ENCODE measurements at places on chromosomes 1 and 21.

DNA sequence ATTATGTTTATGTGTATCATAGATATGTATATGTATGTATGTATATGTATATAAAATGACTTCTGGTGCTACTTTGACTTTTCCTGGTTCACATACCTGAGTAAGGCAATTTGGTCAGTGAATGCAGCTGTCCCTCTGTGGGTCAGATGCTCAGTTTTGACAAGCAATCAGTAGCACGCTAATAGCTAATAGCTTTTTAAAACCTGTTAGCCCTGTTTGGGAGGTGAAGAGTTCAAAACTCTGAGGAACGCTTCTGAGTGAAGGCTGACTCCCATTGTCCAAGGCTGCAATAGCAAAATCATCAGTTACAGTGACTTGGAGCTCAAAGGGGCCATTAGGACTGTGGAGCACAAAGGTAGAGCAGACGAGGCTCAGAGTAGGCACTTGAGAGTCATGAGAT is 67.2 kb downstream of the MARK1 start:
- no peak for DNase-seq

DNA sequence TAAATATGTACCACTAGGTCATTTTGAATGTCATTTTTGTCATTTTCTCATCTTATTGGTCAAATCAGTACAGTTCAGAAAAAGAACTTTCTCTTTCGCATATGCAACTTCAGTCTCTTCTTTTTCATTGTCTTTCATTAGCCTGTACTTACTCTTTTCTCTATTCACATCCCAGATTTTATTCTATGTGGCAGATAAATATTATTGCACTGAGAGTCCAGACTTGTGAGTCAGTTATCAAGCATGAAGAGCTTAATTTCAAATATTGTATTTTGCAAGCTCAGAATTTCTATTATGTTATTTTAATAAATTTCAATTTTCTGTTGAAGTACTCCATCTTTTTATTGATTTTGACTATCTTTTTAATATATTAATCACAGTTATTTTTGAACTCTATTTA is 105.2 kb upstream of the PALMD start:
- DNase-seq: no peak

DNA sequence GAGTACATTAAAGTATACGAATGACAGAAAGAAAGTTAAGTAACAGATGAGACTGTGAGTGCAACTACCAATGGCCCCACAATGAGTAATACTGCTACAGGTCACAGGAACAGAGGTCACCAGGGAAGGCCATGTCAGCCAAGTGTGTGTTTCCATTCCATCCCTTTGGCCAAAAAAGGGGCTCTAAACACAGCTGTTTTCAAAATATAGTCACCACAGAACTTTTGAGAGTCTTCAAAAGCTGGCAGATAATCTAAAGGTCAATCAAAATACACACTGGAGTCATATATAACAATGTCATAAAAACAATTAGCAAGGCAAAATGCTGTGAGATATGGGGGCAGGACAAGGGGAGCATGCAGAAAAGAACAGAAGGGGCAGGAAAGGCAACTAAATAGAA is 10.2 kb downstream of the USP24 start:
- no peak for DNase-seq

DNA sequence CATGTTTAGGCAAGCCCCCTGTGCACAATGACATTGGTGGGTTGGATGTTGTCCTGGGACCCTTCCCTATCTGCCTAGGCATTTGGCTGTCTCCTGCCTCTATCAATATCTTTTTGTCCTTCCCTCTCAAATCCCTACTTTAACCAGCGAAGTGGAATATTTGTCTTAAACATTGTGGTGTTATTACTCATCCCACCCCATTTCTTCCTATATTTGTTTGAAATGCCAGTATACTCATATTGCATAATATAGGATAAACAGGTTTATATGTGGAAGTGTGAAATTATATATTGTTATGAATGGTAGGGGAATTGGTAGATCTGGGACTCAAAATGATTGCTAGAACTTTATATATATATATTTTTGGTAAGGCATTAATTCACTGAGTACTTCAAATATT is 80.0 kb downstream of the ADGRL2 start:
- no peak for DNase-seq

GRCh38 chr1:200784576-200784975 is 45.9 kb downstream of the CAMSAP2 start:
- no peak for DNase-seq

- DNase-seq: no peak
Observed at GRCh38 chr21:16605597-16605996, 875.8 kb downstream of the USP25 start.

GRCh38 chr1:212457740-212458338 is 25.1 kb downstream of the NENF start:
- DNase-seq: peak; percentile 51

DNA sequence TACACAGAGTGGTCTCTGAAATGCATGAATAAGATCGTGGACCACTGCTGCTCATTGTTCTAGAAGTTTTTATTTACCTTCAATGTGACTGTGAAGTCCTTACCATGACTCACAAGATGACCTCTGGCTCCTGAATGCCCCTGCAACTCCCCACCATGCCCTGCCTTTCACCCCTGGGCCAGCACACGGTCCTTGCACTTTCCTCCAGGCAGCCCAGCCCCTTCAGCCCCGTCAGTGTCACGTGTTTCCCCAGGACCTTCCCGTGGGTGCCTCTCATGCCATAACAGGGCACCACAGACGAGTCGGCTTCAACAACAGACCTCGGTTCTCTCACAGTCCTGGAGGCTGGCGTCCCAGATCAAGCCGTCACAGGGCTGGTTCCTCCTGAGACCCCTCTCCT is 62.1 kb downstream of the B3GALT5 start:
- no peak for DNase-seq

- no peak for DNase-seq
Observed at GRCh38 chr1:41995441-41996130, 76.9 kb upstream of the HIVEP3 start.

GRCh38 chr1:72229893-72230292 is 52.4 kb downstream of the NEGR1 start:
- DNase-seq: no peak

DNA sequence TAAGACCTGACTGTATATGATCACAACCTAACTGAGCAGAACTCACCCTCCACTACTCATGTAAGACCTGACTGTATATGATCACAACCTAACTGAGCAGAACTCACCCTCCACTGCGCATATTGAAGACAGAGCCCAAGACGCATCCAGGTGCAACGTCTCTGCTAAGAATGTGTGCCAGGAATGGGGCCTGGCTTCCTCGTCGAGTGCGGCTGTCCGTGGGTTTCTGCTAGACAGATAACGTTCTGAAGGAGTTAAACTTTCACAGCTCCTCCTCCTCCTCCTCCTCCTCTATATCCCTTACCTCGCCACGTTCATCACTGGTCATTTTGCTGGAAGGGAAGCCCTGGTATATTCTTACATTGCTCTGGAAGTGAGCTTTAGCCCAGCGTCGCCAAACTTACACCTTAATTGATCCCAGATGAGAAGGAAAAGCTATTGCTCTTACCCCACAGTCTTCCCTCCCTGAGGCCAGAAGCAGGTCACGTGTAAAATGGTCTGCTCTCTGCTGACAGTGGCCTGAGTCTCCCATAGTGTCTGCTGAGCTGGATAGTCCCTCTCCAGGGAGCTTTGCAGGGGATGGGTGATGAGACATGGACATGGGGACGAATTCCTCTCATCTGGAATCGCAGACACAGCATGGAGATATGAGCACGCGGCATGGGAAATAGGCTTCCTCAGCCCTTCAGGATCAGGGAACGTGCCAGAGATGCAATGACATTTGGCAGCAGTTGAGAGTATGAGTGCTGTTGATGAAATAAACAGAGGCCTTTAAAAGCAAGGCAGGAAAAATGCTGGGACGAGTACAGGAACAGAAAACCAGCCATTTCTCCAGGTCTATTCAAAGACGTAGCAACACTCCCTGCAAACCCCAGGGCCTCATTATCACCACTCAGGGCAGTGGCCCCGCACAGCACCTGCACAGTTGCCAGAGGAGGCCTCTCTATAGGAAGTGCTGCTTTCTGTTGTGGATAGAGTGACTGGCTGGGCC is 528.1 kb downstream of the KIF26B start:
- DNase-seq: no peak

- DNase-seq: no peak
Observed at GRCh38 chr1:227793948-227794816, 21.3 kb upstream of the PRSS38 start.

DNA sequence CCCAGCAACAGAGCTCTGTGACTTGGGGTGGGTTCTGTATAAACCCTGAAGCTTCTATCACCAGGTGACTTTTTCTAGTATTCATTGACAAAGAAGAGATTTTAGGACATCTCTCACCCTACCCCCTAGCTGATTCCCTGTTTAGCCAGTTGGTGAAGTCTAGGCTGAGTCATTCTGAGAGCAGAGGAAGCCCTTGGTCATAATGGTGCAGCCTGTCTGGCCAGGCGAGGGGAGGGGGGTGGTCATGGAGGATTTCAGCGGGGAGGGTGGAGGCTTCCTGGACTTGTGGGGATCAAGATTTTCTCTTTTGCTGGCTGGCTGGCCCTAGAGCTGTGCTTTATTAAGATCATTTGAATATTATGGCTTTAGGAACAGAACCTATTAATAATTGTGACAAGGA is 262.6 kb downstream of the CAMTA1 start:
- no peak for DNase-seq

GRCh38 chr1:67558449-67559193 is 126.4 kb upstream of the GADD45A start:
- DNase-seq: no peak

DNA sequence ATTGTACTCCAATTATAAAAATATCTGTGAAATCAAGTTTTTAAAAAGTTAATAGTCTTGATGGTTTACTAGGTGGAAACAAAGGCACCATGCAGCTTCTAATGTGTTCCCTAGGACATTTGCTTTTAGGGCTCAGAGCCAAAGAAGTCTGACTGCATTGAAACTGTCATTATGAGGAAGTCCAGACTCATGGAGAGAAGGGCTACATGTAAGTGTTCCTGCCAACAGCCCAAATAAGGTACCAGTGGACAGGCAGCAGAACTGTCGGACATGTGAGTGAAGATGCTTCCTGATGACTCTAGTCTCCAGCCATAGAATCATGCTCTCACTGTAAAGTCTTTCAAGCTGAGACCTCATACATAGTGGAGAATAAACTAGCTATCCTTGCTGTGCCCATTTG is 287.6 kb downstream of the AKT3 start:
- no peak for DNase-seq

- no peak for DNase-seq
Observed at GRCh38 chr1:18009478-18009961, 98.1 kb upstream of the IGSF21 start.

- no peak for DNase-seq
Observed at GRCh38 chr1:89476072-89476471, 48.6 kb upstream of the LRRC8B start.

DNA sequence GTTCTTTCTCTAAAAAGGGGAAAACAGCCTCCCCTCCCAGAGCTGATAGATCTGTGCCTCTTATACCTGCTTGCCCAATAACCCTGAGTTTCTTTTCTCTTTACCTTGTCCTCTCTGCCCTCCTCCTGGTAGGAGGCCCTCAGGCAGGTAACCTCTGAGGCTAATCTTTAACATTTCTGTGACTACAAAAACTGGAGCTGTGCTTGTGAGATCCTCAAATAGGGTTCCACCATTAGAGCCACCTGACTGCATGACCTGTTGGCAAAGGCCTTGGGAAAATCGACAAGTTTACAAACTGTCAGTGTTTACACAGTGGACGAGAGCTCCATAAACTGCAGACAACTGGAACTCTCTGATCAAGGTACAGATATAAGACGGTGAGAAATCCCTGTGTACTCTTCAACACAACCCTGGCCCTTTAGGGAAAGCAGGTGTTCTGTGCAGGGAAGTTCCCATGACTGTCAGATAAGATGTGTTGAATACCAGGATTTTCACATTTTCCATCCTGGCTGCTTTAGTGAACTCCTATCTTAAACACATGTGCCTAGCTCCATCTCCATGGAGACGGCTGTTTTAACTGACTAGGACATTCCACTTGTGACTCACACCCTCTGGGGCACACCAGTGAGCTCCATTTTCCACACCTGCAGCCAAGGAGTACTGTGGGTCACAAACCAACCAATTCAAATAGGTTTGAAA is 38.3 kb downstream of the ECE1 start:
- DNase-seq: peak; percentile 34

DNA sequence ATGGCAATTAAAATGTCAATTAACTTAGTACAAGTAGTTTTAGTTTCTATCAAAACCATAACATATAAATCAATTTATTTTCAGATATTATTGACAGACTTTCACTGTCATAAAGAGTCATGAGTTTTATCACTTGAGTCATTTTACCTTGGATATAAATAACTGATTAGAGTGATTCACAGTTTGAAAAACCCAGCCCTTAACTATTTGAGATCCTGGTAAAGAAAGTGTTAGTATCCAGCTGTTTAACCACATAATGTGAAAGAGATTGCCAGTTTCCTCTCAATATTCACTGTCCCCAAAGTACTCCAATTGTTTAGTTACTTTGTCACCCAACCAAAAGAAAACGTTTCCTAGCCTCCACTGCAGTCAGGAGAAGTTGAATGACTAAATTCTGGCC is 91.3 kb downstream of the UCHL5 start:
- DNase-seq: no peak

DNA sequence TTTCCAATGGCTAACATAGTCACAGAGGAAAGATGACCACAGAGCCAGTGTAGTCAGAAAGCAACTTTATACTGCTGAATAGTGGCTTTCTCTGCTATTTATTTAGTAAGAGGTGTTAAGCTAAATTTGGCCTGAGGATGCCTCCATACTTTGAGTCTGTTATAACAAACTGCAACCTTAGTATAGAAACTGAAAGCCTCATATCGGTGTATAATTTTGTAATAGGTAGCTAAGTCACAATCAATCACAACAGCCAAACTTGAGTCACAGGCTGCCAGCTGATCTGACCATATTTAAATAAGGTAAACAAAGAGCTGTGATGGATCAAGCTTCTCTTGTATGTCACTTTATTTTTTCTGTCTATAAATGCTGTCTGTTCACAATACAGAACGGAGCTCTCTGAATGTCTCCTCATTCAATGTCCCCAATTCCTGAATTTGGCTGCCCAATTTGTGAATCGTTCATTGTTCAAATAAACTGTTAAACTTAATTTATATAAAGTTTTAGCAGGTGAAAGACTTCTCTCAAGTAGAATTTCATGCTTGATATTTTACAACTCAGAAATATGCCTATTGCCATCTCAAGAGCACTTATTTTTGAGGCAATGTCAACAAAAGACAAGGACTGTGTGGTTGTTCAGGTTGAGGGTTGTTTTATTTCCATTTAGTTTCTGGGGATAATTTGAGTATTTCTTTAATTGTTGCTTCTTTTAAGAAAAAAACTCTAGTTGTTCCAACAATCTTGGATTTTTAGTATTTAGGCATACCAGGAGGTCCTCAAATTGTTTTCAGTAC is 339.7 kb upstream of the B3GALT2 start:
- no peak for DNase-seq

- DNase-seq: no peak
Observed at GRCh38 chr1:32813941-32814739, 3.0 kb downstream of the YARS1 start.

GRCh38 chr1:78549891-78550290 is 59.1 kb downstream of the PTGFR start:
- DNase-seq: no peak
